ENCODE measurements at places on chromosomes 1 and 21.

DNA sequence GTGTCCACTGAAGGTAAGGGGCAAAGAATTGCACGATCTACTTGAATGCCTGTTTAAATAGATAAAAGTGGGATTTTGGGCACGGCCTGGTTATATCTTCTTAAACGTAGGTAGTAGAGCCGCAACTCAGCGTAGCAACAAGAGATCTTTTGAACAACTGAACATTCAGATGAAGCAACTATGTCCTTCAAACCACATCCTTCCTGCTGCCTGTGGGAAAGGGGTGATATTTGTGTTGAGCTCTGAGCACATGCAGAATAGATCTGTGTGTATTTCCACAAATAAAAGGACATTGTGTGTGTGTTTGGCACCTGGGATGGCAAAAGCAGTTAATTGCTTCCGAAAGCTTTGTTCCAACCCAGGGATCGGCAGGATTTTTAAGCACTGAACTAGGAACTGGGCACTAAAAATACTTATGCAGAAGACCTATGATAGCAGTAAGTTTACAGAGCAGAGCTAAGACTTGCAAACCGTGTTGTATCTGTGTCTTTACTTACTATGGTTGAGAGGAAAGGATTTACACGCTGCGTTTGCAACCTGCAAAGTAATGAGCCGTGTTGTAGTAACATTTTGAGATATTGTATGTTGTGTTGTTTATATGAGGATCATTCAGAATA, 333.4 kb downstream of the CHRM3 start:
- peak; percentile 12 for DNase-seq

- DNase-seq, result no peak
Observed at GRCh38 chr1:224226849-224227502, 43.9 kb downstream of the DEGS1 start.

- DNase-seq, result no peak
Observed at GRCh38 chr1:94531664-94532063, 9.9 kb downstream of the F3 start.

GRCh38 chr1:214552174-214552608, 789 bp upstream of the PTPN14 start:
- DNase-seq, result no peak

GRCh38 chr1:86757272-86757984, 53.1 kb downstream of the SH3GLB1 start:
- no peak for DNase-seq

- no peak for DNase-seq
Observed at GRCh38 chr21:40647706-40648105, 199.3 kb downstream of the DSCAM start.

GRCh38 chr1:32186491-32186890, 7.0 kb downstream of the TXLNA start:
- DNase-seq, result no peak

- DNase-seq, result no peak
Observed at GRCh38 chr1:95232646-95233318, 1.2 kb upstream of the RWDD3 start.

DNA sequence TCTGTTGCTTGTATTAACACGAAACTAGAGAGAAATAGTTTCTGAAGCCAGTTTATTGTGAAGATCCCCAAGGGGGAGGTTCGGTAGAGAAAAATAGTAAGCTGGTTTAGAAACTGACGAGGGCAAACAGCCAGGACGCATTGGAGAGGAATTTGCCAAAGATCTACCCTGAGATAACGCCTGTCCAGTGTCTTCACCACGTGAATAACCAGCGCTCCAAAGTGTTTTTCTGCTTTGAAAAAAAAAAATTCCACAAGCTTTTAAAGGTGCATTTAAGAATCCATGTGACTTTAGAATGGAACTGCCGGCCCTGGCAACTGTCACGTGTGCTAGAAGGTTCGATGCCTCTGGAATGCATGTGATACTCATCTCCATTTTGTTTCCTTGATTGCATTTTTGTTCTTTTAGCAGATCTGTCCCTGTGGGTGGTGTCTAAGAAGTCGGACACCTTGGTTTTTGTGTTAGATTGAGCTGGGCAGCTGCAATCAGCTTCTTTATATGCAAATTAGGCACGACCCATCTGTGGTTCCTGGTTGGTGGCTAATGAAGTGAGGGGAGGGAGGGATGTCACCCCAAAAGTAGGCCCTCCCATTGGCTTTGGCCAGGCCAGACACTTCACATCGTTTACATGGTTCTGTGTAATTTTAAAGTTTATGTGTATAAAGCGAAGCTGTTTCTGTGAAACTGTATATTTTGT, 1.3 kb upstream of the THAP3 start:
- no peak for DNase-seq

GRCh38 chr1:80657707-80658106, 1143.0 kb upstream of the ADGRL2 start:
- no peak for DNase-seq

DNA sequence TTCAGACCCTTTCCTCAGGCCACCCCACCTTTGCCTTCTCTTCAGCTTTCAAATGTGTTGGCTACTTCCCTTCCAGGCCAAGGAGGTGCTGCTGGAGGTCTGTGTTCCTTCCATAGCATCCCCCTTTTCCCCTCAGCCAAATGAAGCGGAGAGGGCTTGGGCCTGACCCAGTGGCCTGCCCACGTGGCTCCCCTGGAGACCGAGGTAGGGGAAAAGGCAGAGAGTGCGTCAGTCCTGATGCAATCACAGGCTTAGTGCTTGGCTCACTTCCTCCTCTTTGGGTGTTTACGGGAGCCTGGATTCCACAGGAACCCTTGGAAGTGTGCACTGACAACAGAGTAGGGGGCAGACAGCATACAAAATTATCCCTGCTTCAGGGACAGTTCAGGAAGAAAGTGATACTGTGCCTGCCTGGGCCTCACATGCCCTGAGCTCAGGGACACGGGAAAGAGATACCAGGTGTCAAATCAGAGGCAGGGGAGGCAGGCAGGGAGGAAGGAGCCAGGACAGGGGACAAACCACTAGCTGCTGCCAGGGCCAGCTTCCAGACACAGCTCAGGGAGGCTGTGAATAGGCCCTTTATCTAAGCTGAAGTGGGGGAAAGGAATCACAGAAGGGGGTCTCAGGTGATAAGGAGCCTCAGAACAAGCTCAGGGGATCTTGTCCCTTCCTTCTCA, 16.6 kb upstream of the PTP4A2 start:
- no peak for DNase-seq

DNA sequence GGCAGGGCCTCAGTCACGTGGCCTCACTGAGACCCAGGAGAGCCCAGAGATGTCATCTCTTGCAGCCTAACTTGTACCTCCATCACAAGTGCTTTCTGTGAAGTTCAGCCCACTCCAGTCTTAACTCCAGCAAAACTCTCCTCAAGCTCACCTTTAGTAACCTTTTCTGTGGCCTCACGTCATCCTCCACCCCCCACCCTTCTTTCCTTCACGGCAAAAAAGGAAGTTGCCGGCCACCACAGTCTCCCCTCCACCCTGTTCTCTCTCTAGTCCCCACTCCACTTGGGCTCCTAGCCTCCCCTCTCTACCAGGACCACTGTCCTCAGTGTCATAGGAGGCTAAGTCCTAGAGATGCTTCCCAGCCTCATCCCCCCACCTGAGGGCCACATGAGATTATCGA, 106.9 kb downstream of the LACTBL1 start:
- no peak for DNase-seq

DNA sequence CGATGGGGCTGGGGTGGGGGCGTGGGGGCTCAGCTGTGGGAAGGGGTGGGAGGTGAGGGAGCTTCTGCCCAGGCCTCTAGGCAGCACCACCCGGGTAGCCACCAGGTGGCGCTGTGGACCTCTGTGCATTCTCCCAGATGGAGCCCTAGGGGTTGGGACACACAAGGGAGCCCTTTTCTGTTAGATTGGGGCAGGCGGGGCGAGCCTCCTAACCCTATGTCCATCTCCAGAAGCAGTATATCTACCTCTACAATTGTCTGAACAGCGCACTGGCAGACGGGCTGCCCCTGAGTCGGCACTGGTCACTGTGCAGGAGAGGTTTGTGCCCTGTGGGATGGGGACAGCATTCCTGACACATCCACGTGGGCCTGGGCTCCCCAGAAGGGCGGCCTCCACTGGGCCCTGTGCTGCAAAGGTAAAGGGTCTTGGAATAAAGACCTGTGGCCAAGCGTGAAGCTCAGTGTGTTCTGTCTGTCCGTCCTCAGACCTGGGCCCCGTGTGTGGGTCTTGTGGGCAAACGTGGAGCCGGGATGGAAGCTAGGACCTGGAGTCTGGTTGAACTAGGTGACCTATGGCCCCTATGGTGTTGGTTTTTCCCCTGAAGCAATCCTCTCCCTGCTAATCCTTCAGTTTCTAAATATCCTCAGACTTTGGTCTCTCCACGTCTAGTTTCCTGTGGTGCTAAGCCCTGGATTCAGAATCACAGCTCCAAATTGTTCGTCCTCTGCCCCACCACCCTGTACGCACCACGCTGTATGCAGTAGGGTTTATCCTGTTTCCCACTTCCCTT, 4.4 kb upstream of the LGR6 start:
- peak; percentile 64 for DNase-seq

- DNase-seq, result no peak
Observed at GRCh38 chr1:150530491-150531159, 15.1 kb downstream of the FALEC start.

DNA sequence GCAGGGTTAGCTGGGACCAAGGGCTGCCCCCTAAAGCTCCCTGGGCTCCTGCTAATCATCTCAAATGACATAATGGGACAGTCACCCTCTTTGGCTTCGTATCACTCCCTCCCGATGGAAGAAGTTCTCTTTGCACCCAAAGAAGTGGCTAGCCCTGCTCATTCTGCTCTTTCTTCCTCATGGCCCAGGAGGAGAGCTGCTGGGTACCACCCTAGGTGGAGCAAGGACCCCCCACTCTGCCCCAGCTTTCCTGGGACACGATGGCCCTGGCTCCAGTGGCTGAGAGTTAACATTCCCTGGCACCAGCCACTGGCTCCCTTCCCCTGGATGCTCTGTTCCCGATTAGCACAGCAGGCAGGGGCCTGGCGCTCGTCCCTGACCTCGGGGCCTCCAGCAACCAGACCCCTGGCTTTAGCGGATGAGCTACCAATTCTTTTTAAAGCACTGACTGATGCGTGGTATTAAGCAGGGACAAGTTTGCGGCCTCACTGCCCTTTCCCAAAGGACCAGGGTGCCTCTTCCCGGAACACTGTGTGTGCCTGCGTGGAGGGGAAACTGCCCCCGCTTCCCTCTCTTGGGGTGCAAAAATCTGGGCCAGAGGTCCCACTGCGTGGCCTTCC, 1.2 kb downstream of the MYOM3 start:
- DNase-seq, result no peak

DNA sequence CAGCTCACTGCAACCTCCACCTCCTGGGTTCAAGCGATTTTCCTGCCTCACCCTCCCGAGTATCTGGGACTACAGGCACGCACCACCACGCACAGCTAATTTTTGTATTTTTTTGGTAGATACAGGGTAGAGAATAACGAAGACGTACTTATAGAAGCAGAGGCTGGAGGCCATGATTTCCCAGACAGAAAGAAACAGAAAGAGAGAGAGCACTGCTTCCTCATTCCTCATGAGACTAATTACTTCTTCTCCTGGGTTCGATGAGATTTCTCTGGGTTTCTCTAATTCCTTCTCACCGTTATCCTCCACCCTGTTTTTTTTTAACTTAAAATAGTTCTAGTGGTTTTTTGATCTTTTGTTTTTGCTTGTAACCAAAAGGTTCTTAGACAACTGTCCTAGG, 23.4 kb upstream of the PTP4A2 start:
- no peak for DNase-seq

GRCh38 chr1:229136822-229137221, 134.1 kb upstream of the RAB4A start:
- no peak for DNase-seq

- DNase-seq, result no peak
Observed at GRCh38 chr21:15682186-15682895, 47.4 kb upstream of the USP25 start.

DNA sequence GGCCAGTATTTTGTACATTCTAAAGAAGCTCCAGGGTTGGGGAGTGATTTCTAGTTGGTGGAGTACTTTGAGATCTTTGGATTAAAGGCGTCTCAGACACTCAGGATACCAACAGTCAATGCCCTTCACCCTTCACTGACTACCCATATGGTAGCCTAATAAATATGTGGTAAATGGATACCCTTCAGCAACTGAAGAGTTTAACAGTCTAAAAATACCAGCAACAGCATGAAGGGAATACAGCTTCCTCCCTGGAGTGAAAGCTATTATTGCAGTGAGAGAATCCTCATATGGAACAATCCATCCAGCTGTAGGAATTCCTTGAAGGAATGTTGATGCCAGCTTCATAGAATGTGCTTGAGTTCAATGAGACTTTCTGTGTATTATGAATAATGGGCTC, 26.8 kb downstream of the DNAJC11 start:
- DNase-seq, result no peak

GRCh38 chr1:113534130-113534817, 144.0 kb downstream of the MAGI3 start:
- DNase-seq, result no peak

DNA sequence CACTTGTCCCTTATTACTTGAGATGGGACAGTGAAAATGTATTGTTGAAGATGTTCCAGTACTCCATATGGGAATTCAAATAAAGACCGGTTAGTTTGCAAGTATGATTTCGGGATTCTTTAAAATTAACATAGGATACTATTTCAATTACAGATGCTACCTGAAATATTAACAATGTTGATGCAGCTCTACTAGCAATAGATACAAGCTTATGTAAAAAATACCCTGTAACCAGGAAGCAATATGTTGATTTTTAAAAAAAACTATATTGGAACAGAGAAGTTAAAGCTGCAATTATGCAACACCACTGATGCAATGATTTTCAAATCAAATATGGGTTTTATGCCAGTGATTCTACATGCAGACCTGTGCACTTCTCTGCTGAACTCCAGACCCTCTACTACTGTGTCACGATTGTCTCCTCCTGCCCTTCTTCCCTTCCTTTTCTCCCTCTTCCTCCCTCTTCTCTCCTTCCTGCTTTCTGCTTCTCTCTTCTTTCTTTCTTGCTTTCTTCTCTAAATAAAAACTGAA, 179.2 kb downstream of the ATP6V1G3 start:
- no peak for DNase-seq

DNA sequence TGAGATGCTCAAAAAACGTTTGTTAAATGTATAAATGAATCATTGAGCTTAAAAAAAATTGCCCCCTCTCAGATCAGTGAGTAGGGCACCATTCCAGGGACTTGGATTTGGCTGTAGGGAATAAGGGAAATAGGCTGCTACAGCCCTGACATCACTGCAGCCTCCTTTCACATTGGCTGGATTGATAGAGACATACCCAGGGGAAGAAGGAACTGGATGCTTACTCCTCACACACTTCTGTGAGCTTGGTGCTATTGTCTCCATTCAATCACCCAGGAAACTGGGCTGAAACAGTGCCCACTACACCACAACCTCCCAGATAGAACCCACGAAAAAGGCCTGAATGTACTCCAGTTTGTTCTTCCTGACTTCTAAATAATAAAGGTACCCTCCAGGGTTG, 87.2 kb downstream of the TGFBR3 start:
- DNase-seq, result no peak
